ENCODE measurements at places on chromosomes 16 and 17.

DNA sequence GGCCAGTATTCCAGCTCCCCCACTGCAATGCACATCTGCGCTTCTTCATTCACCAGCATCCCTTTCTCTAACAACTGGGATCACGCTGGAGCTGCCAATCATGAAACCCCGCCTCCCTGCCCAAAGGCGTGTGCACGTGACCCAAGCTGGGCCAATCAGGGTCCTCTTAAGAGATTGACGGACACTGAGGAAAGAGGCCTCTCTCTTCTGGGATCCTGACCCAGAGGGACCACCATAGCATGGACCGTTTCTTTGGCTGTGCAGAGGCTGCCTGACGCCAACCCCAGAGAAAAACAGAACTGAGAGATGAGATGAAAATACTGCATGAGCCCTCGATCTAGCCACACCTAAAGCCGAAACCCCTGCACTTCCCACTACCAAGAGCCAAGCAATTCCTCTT is 32.0 kb downstream of the COTL1 start:
- DNase-seq: peak; percentile 68

DNA sequence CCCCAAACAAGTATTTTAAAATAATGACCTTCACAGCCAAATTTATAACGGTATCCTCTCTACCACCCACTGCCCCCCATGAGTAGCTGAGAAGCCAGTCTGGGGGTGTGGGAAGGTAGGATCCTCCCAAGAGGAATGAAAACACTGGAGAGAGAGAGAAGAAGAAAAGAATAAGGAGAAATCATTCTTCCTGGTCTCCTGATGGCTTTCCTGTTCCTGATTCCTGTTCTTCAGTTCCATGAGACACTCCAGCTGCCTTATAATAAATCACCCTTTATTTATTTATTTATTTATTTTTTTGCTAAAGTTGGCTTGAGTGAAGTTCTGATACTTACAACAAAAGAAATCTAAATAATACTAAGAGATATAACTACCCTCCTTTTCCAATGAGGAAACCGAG is 56.4 kb upstream of the FAM20A start:
- DNase-seq: no peak

GRCh38 chr17:18148586-18148985 is 35.0 kb upstream of the ALKBH5 start:
- DNase-seq: no peak

- DNase-seq: no peak
Observed at GRCh38 chr17:40072735-40073346, 10.1 kb downstream of the THRA start.

- DNase-seq: no peak
Observed at GRCh38 chr16:71837150-71837549, 8.6 kb upstream of the ATXN1L start.

DNA sequence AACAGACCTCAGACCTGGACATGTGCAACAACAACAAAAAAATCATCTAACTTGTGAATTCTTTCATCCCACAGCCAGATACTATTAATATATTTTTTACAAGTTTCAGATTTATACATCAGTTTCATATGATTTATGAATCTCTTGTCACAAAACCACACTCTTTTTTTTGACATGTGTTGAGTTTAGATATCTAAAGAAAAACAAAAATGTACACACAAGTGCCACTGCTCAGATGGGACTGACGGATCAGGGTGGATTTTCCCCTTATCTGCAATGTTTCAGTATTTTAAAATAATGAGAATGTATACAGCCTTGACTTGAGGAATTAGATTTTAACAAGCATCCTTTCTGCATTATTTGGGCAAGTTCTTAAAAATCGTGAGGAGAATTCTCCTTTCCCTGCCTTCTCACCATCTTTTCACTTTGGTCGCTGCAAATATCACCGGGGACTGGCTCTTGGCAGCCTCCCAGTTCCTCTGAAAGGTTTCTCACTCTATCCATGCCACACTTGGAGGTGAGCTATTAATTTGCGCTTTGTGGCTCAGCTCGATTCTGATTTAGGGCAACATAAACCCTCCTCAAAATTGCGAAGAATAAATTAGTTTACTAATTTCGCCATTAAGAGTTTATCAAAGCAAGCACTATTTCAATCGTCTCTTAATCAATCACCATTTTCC is 225.7 kb downstream of the XYLT1 start:
- DNase-seq: no peak

GRCh38 chr16:1060416-1061340 is 11.9 kb upstream of the SSTR5 start:
- DNase-seq: no peak

GRCh38 chr17:61878984-61879612 is 15.8 kb upstream of the BRIP1 start:
- DNase-seq: no peak

Measured in substantia nigra (tissue), 51 donors.